ENCODE measurements at places on chromosomes 4 and X. TPM values are rescaled to one million over a fixed set of nuclear protein-coding genes. Genes with fewer than 3 reads are reported as not detected.

ADH1A gene
- total RNA-seq: not detected

MID1 gene
- 0.11 TPM for total RNA-seq

LRRC66 gene
- 0.08 TPM for total RNA-seq

TAF7L gene
- total RNA-seq: not detected

HSD17B10 gene
- 106 TPM for total RNA-seq

PRR32 gene
- not detected for total RNA-seq

GPR78 gene
- not detected for total RNA-seq

WWC2 gene
- 0.21 TPM for total RNA-seq

All from activated CD8-positive, alpha-beta T cell treated with anti-CD3 and anti-CD28 coated beads, Interleukin-2, amount 10 ng/mL, durations not matched to agents 7 days and 5 days (primary cell).